NCI-H2029 (cell line): ENCODE measurements at places on chromosomes 2 and 18.

DNA sequence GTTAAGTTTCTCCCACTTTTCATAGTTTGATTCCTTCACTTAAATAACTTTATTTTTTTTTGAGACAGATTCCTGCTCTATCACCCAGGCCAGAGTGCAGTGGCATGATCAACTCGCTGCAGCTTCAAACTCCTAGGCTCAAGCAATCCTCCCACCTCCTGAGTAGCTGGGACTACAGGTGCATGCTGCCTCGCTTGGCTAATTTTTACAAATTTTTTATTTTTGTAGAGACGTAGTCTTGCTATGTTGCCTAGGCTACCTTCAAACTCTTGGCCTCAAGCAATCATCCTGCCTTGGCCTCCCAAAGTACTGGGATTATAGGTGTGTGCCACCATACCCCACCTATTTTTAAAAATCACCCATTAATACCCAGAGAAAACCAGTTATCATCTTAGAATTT is 14.2 kb upstream of the WIPF1 start:
- DNase-seq: no peak

DNA sequence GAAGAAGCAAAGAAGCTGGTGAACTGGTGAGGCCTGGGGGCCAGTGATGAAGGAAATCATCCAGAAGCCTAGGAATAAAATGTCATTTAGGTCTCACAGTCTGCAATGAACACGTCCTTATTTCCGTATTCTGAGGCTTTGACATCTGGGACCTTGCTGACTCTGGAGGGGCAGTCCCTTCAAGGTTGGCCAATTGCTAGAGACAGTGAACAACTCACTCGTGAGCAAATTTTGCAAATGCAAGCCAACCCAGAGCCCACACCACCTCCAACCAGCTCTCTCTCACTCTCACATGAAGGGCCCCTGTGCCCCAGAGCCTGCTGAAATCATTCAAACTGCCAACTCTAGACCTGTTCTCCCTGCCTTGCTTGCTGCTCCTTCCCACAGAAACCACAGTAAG is 279.1 kb upstream of the LYPD1 start:
- no peak for DNase-seq

DNA sequence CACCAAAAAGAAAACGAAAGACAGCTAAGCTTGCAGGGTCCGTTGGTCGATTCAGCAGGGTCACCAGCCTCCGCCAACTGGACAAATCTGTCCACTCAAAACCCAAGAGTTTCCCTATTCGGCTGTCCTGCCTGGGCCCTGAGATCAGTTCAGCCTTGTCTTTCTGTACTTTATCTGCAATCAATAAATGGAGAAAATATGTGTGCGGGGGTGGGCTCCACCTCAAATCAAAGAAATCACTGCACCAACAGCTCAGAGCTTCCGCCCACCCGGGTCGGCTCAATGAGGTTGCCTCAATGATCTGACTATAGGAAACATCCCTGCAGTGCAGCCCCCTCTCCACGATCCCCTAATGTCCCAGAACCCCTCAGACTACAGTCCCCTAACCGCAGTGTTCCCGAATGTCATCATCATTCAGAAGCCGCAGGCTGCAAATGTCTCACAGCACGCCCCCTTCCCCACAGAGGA is 447 bp downstream of the GGCX start:
- DNase-seq: no peak

GRCh38 chr2:99389371-99389770 is 52.2 kb downstream of the EIF5B start:
- no peak for DNase-seq

- DNase-seq: no peak
Measured at GRCh38 chr2:154452471-154452870, 246.0 kb upstream of the KCNJ3 start.

DNA sequence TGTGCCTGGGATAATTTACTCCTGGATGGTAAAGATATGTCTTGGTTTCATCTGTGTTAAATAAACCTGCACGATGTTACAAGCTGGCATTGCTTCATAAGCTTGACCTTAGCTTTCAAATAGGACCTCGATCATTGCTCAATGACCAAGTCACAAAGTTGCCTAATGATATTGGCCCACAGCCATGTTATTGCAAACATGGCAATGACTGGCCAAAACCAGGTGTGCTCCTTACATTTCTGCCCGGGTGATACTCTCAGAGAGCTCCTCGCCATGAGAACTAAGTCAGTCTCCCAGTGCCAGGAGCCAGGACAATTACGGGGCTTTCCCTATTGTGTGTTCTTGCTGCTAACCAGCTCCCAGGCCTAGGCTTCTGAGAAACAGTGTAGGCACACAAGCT is 72.5 kb upstream of the CYP1B1 start:
- no peak for DNase-seq

DNA sequence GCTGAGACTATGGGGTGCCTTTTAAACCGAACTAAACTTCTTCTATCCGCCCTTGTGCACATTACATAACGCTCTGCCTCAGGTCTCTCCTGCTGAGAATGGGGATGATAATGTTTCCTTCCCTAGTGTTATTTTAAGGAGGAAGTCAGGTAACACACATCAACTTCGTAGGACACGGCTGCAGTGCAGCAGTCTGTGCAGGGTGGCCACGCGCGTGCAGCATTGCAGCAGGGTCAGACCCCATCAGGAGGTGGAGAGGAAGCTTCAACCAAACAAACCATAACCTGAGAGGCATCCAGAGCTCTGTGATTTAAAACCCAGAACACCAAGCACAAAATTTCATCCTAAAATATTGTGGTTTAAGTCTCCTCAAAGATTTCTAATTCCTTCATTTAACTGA is 50.6 kb downstream of the MYT1L start:
- DNase-seq: no peak

- no peak for DNase-seq
Measured at GRCh38 chr2:18194161-18194560, 315.7 kb downstream of the KCNS3 start.

DNA sequence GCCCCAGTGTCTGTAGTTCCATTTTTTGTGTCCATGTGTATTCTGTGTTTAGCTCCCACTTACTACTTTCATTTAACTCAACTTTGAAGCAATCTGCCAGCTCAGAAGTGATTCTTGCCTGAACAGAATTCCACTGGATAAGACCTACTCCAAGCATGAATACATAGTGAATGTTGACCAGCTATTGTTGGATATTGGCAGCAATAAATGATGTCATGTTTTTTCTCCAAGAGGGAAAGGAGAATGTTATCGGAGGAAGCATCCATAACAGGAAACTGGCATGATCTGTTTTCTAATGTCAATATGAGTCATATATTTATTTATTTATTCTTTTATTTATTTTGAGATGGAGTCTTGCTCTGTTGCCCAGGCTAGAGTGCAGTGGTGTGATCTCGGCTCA is 36.8 kb upstream of the TRAPPC8 start:
- DNase-seq: no peak

- no peak for DNase-seq
Measured at GRCh38 chr2:174485788-174486562, 854 bp downstream of the GPR155 start.

- DNase-seq: no peak
Measured at GRCh38 chr2:54767921-54768320, 44.5 kb downstream of the EML6 start.

- DNase-seq: no peak
Measured at GRCh38 chr2:51971136-51971535, 939.2 kb upstream of the NRXN1 start.

DNA sequence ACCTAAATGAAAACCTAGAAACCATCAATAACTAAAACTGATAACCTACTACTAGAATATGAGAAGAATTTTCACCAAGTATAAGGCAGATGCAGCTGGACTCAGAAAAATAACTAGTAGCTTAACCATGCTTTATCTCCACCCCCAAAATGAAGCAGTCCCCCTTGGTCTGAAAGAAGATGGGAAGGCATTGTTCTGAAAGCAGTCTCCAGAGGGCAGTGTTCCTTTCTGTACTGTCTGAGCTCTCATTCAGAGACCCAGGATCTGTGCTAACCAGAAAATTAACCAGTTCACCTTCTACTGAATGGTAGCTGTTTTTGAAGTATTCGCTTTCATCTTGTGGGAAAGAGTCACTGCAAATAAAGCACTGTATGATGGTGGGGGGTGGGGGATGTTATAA is 273.0 kb downstream of the PDE11A start:
- DNase-seq: peak; percentile 21

DNA sequence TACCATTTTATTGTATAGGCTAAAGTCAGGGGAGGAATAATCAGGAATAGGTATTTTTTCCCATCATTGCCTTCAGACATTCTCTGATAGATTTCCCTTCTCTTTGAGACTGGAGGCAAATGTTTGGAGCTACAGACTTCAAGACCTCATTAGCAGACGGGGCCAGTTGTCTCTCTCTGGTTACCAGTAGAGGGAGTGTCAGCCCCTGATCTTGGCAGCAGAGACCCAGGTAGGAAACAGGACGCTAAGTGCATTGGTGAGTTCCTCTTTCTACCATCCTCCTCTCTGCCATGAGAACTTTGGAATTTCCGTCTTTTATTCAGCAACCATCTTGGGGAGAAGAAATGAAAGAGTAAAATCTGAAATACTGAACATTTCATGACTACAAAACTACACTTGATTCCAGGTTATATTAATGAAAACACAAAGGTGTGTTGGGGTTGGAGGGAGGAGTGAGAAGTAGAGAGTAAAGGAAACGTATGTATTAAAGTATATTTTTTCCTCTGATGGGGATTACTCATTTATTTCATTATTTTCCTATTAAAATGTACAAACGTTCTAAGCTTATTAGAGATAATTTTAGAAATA is 186.2 kb upstream of the GCFC2 start:
- no peak for DNase-seq

GRCh38 chr2:150292807-150293206 is 194.7 kb downstream of the RND3 start:
- DNase-seq: no peak

GRCh38 chr2:78315368-78315767 is 710.1 kb upstream of the REG3G start:
- DNase-seq: no peak

DNA sequence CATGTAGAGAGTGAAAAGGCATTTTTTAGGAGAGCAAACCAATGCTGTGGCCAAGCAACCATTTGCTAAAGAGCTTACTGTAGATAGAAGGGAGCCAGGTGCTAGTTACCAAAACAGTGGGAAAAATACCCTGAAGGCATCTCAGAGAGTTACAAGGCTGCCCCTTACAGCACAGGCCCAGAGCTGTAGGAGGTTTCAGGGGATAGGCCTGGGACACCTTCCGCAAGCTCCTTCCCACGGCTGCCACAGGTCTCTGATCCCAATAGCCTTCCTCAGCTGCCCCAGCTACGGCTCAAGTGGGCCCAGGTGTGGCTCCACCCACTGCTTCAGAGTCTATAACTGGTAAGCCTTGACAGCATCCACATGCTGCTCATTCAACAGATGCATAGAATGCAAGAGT is 18.2 kb upstream of the PPM1B start:
- DNase-seq: no peak

GRCh38 chr2:45943219-45944044 is 292.0 kb downstream of the PRKCE start:
- no peak for DNase-seq

GRCh38 chr2:62042944-62043343 is 137.5 kb downstream of the COMMD1 start:
- no peak for DNase-seq

- peak; percentile 41 for DNase-seq
Measured at GRCh38 chr2:238370823-238371372, 50.6 kb downstream of the TRAF3IP1 start.

DNA sequence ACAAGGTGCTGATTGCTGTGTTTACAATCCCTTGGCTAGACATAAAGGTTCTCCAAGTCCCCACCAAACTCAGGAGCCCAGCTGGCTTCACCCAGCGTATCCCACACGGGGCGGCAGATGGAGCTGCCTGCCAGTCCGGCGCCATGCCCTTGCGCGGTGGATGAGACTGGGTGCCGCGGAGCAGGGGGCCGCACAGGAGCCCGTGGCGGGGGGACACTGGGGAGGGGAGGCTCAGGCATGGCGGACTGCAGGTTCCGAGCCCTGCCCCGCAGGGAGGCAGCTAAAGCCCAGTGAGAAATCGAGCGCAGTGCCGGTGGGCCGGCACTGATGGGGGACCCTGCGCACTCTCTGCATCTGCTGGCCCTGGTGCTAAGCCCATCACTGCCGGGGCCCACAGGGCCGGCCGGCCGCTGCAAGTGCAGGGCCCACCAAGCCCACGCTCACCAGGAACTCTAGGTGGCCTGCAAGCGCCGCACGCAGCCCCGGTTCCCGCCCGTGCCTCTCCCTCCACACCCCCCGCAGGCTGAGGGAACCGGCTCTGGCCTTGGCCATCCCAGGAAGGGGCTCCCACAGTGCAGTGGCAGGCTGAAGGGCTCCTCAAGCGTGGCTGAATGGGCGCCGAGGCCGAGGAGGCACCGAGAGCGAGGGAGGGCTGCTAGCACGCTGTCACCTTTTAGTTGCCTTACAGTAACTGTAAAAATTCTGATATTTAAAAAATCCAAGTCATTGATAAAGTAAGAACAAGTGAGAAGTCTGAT is 930.0 kb upstream of the FSHR start:
- no peak for DNase-seq

DNA sequence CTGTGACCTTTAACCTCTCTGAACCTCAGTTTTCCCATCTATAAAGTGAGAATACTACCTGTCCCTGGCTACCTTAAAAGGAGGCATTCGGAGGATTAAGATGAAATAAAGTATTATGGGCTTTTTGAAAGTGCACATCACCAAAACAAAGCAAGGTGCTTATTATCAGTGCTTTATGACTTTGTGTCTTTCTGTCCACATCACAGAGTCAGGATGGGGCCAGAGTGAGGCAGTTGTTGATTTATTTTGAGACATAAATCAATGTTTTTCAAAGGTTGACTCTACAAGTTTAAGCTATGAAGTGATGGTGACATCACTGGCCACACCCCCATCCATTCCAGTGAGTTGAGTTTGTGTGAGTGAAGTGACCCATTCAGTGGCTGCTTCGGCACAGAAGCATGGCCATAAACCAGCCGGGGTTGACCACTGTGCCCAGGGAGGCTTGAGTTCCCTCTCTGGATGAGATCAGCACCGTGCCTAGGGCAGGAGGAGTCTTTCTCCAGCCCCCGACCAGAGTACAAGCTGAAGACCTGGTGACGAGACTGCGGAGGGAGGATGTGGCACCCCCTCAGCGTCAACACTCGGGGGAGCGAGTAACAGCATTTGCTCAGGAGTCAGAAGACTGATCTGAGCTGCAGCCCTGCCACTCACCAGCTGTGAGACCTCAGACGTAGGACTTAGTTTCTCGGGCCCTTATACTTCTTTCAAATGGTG is 89.0 kb upstream of the PPP1CB start:
- no peak for DNase-seq

- no peak for DNase-seq
Measured at GRCh38 chr2:123015186-123015585, 1009.9 kb upstream of the CNTNAP5 start.

DNA sequence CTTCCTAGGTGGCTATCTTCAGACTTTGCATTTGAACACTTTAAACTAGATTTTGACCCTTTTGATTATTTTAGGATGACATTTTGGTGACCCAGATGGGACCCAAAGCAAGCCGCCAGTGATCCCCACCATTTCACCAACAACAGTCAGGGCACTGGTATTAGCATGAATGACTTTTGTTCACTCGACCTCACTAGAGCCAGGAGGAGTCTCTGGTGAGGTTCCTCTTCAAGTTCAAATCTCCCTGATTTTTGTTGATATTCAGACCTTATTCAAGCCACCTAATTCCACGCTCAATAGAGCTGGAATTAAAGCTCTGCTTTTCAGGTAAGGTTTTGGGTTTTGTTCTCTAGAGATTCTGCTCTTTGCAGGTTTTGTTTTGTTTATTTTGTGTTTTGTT is 202.3 kb downstream of the MREG start:
- DNase-seq: no peak

- DNase-seq: no peak
Measured at GRCh38 chr2:66426244-66427111, 8.4 kb upstream of the MEIS1 start.

- no peak for DNase-seq
Measured at GRCh38 chr2:18454692-18455235, 105.7 kb downstream of the RDH14 start.
